ENCODE measurements at places on chromosomes 5 and 9.

- DNase-seq, result no peak
Observed at GRCh38 chr9:27183701-27184100, 74.7 kb downstream of the TEK start.

- no peak for DNase-seq
Observed at GRCh38 chr5:136042665-136043121, 13.9 kb downstream of the TGFBI start.

GRCh38 chr5:38151878-38152277, 106.5 kb upstream of the EGFLAM start:
- DNase-seq, result no peak

DNA sequence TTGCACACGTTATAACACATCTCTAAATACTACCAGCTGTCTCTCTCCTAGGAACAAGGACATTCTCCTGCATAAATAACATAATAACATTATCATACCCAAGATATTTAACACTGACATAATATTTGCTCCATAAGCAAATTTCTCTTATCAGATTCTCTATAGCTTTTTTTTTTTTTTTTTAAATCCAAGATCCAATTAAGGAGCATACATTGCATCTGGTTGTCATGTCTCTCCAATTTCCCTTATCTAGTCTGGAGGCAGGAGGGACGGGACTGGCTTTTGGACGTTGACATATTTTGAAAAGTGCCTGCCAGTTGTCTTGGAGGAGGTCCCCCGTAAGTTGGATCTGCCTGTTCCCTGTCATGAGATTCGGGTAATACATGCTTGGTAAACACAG, 76.6 kb downstream of the RAPGEF1 start:
- DNase-seq, result no peak
